ENCODE measurements at places on chromosomes 16 and 17. TPM values are rescaled to one million over a fixed set of nuclear protein-coding genes. Genes with fewer than 3 reads are reported as not detected.

The SLC38A10 gene
- 42.7 TPM for total RNA-seq

The PRR15L gene
- not detected for total RNA-seq

The BCAR1 gene
- total RNA-seq: 0.34 TPM

The RAMP2 gene
- total RNA-seq: not detected

The ATXN7L3 gene
- 62.3 TPM for total RNA-seq

The RASL10B gene
- total RNA-seq: 1.9 TPM

The LMF1 gene
- total RNA-seq: 9.7 TPM

The OTOP3 gene
- not detected for total RNA-seq

The KRTAP16-1 gene
- not detected for total RNA-seq

The NOTUM gene
- 0.41 TPM for total RNA-seq

The GGT6 gene
- not detected for total RNA-seq

The MIS12 gene
- 35.0 TPM for total RNA-seq

The TAX1BP3 gene
- 15.1 TPM for total RNA-seq

The CDH8 gene
- total RNA-seq: not detected

The EVI2B gene
- 15.0 TPM for total RNA-seq

The ARMC7 gene
- total RNA-seq: 5.4 TPM

The DECR2 gene
- total RNA-seq: 9.7 TPM

The PRSS33 gene
- total RNA-seq: 0.29 TPM

The PGAP6 gene
- 21.9 TPM for total RNA-seq

The TM4SF5 gene
- not detected for total RNA-seq

The B4GALNT2 gene
- not detected for total RNA-seq

The SYCE1L gene
- total RNA-seq: 3.0 TPM

The KCNH6 gene
- not detected for total RNA-seq

The KRT33A gene
- not detected for total RNA-seq

The CNTNAP4 gene
- not detected for total RNA-seq

The TPSG1 gene
- not detected for total RNA-seq

The SSTR5 gene
- total RNA-seq: not detected

The MLYCD gene
- 3.7 TPM for total RNA-seq

The C16orf95 gene
- total RNA-seq: 13.6 TPM

The RDM1 gene
- 12.6 TPM for total RNA-seq

The AOC3 gene
- total RNA-seq: 2.0 TPM

The TMEM238L gene
- total RNA-seq: not detected

The PITPNM3 gene
- 0.92 TPM for total RNA-seq

The TMC7 gene
- total RNA-seq: not detected

The SNN gene
- 9.5 TPM for total RNA-seq

The NUPR1 gene
- total RNA-seq: not detected

The KRT40 gene
- not detected for total RNA-seq

The CYB5D1 gene
- 16.2 TPM for total RNA-seq

Measured in activated CD8-positive, alpha-beta T cell treated with anti-CD3 and anti-CD28 coated beads for 36 hours (primary cell).